MV-4-11 (cell line): ENCODE measurements at places on chromosomes 12 and 14.
A peak's percentile ranks its signal among the peaks of the same experiment; 100 is the strongest.

GRCh38 chr14:69614592-69614991, 3.2 kb downstream of the SUSD6 start:
- DNase-seq: peak; percentile 95

- DNase-seq: no peak
These were observed 4.0 kb upstream of the HOTAIR start for GRCh38 chr12:53978477-53979356.

DNA sequence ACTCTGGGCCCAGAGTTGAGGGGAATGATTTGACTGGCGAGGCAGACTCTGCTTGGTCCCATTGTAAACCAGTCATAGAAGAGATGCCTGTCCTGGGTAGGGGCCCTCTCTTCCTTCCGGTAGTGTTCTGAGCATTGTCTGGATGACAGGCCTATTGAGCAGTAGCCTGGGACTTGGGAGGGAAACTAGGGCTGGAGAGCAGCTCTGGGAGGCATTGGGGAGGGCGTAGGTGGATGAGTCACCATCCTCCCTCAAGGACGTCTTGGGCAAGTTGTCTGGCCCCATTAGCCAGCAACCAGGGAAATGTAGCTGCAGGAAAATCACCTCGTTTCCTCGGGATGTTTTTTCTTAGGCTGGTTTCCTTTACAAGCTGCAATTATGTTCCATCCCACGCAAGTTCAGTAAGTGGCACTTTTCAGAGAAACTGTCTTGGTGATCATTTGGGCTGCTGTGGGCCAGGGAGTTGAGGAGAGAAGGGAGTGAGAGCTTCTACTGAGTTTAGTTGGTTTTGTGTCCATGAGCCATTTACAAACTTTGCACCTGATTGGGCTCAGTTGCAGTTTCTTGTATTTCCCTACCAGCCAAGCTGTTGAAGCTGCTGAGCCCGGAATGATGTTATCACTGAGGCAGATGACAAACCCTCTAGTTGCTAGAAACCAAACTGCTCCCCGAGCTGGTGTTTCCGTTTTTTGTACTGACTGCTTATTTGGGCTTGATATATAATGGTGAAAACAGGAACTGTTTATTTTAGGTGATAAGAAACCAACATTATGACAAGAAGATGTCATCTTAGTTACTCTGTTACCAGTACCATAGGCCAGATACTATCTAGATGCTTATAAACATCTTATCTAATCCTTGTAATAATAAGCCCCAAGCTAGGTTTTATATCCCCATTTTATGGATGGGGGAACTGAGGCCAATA, 147.6 kb downstream of the CHST11 start:
- peak; percentile 82 for DNase-seq

GRCh38 chr14:105026033-105026785, 5.3 kb upstream of the CDCA4 start:
- DNase-seq: peak; percentile 89

DNA sequence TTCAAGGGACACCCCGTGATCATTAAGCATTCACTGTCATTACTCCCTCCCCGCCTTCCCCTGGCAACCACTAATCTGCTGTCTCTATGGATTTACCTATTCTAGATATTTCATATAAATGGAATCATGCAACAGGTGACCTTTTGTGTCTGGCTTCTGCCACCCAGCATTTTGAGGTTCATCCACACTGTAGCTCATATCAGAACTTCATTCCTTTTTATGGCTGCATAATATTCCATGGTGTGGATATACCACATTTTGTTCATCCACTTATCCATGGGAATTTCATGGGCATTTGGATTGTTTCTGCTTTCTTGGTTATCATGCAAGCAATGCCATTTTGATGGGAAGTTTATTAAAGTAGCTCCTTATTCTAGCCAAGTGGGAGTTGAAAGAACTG, 184.2 kb upstream of the VASH1 start:
- no peak for DNase-seq

DNA sequence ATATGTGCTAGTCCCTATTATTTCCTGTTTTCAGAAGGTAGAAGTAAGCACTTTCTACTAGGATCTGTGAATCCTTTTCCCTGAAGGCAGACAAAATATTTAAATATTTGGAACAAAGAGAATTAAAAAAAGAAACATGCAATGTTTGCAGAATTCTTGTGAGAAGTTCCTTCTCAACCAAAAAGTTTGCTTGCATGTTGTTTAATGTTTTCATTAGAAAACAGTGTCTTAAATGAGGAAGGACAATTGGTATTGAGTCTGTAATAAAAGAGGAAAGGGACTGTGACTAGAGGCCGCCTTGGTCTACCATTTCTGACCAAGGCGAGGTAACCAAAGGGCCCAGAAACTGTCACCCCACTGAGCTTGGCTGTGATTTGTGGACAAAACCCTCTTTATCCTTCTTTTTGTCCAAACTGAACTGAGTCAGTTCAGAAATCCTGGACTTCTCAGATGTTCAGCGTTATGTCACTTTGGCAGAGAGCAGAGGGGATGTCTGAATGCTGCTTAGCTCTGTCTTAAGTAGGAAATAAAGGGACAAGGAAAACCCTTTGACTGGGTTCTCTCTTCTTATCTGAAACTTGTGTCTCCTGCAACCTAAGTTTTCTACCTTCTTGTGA, 129.8 kb upstream of the CPM start:
- DNase-seq: no peak

DNA sequence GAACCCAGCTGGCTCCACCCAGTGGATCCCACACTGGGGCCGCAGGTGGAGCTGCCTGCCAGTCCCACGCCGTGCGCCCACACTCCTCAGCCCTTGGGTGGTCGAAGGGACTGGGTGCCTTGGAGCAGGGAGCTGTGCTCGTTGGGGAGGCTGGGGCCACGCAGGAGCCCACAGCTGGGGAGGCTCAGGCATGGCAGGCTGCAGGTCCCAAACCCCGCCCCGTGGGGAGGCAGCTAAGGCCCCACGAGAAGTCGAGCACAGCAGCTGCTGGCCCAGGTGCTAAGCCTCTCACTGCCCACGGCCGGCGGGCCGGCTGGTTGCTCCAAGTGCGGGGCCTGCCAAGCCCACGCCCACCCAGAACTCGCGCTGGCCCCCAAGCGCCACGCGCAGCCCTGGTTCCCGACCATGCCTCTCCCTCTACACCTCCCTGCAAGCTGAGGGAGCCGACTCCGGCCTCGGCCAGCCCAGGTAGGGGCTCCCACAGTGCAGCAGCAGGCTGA, 56.2 kb downstream of the ANO2 start:
- DNase-seq: no peak

DNA sequence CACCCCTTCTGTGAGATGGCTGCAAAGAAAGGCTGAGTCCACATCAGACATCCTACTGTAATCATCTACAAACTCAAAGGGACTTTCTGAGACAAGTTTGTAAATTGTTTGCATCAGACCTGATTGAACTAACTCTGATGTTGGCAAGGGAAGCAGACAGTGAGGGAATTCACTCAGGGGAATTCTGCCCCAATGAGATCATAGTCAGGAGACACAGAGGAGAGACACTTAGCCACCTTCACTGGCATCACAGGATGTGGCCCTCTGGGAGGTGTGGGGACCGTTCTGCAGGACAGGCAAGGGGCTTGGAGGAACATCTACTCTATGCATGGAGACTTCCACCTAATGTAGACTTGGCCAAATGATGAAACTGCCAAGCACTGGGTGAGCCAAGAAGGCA, 70.7 kb upstream of the DDX11 start:
- DNase-seq: no peak

DNA sequence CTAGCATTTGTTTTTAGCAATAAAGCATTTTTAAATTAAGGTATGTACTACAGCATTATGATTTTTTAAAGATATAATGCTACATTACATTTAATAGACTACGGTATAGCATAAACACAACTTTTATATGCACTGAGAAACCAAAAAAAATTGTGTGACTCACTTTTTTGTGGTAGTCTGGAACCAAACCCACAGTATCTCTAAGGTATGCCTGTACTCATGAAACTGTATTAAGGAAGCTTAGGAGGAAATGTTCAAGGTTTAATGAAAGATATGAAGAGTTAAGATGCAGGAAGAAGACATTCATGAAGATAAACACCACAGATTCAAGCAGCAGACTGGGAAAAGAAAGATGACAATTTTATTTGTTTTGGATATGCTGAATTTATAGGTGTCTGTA, 51.7 kb downstream of the PPP1R12A start:
- peak; percentile 24 for DNase-seq

DNA sequence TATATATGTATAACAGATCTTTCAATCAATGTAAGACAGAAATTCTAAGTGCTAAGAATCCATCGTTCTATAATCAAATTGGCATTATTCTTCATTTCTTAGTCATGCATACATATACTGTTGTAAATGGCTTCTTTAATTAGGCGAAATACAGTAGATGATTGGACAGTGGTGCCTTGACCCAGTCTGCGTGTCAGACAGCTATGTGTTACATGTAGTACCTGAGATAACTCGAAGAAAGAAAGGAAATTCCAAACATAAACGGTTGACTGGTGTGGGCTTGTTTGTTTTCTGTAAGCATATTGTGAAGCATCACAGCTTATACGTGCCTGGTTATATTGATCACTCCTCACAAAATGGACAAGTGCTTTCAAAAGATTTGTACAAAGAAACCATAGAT, 210.5 kb downstream of the ETNK1 start:
- DNase-seq: no peak

DNA sequence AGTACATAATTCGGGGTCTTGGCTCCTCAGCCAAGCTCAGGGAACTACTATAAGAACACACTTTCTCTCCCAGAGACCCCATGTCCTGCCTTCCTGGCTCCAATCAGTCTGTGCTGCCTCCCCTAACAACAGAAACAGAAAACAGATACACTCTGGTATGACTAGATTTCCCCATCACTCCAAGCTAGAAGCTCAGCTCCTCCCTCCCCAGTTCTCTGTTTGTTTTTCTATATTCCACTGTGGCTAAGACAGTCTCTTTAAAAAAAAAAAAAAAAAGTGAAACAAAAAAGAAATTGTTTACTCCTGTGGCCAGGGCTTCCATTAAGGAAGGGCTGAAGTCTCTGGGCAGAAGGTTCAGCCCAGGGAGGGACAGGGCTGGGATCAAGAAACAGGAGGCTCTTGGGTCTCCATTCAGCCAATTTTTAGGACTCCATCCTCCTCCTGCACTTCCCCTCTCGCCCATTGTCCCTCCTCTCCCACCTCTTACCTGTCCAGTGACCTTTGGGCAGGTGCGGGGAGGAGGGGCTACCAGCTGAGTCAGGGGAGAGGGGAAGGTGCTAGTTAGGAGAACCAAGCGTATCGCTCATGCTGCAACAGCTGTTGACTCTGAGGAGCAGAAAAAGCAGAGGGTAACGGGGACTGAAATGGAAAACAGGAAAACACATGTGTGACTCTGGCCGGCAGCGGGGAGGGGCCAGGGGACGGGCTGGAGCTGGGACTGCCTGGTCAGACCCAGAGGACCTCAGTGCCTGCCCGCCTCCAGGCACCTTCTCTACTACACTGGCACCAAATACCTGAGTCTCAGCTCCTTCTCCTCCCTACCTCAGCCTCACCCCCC, 4.1 kb upstream of the SLC7A7 start:
- DNase-seq: peak; percentile 20

DNA sequence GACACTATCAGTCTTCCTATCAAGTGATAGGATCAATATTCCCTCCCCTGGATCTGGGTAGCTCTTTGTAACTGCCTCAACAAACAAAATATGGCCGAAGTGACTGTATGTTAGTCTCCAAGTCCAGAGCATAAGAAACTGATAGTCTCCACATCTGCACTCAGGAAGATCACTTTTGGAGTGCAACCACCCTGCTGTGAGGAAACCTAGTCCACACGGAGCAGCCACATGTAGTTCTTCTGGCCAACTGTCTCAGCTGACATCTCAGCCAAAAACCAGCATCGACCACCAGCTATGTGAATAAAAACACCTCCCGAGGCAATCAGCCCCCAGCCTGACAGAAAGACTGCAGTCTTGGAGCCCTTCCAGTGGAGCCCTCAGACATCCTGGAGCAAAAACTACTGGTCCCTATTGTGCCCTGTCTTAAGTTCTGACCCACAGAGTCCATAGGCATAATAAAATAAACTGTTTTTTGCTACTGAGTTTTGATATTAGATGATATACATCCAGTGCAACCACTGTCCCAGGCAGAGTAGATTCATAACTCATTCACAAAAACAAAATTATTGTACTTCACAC, 143.8 kb downstream of the MED13L start:
- DNase-seq: no peak

- DNase-seq: no peak
These were observed 26.3 kb downstream of the RXYLT1 start for GRCh38 chr12:63805704-63806672.

DNA sequence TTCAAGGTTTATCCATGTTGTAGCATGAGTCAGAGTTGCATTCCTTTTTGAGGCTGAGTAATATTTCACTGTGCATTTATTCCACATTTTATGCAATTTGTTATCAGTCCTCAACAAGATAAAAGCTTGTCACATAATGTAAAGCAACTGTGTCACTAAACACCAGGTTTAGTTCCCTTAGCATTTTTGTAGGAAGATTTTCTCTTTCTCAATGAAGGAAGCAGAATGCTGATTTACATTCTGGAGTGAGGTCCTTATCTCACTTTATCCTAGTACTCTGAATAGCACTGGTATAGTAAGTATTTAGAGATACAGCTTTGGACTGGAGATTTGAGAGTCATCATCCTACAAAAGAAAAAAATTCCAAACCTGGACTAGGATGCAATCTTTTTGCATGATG, 9.8 kb upstream of the EXD2 start:
- DNase-seq: no peak

GRCh38 chr12:52581481-52581880, 7.8 kb upstream of the KRT74 start:
- no peak for DNase-seq

DNA sequence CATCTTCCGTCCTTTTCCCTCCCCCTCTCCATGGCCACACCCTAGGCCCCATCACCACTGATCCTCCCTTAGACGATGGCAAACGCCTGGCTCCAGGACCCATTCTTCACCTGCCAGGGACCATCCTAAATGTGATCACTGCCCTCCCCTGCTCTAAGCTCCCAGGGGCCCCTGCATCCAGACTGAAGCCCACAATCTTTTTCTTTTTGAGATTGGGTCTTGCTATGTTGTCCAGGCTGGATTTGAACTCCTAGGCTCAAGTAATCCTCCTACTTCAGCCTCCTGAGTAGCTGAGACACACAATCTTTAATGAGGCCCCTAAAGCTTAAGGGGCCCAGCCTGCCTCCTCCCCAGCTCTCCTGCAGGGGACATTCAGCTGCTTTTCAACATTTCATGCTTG, 15.3 kb downstream of the RBM19 start:
- DNase-seq: no peak

- no peak for DNase-seq
These were observed 53.6 kb downstream of the LRRIQ1 start for GRCh38 chr12:85089792-85090191.

- no peak for DNase-seq
These were observed 15.7 kb downstream of the KDM2B start for GRCh38 chr12:121565076-121565475.
